Stimulated activated naive CD8-positive, alpha-beta T cell treated with anti-CD3 and anti-CD28 coated beads, Interleukin-15, amount 100 ng/mL, for 72 hours (primary cell): ENCODE measurements at places on chromosomes 2 and 18.
A peak's percentile ranks its signal among the peaks of the same experiment; 100 is the strongest.

DNA sequence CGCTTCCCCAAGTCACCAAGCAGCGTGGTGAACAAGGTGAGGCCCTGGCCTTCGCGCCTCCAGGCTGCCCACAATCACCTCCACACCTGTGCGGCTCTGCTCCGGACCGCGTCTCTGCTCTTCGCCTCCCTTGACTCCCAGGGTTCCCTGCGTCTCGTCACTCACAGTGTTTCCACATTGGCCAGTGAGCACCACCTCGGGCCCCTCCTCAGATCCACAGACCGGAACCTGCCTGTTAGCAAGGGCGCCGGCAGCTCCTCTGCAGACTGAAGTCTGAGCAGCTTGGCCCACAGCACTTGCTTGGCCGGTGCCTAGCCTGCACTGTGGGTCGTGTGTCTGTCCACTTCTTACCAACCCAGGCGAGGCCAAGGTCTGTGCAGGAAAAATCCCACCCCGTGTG is 155.3 kb upstream of the ALKAL2 start:
- no peak for DNase-seq

GRCh38 chr2:240333985-240334384 is 101.5 kb upstream of the GPC1 start:
- no peak for DNase-seq

GRCh38 chr18:12296457-12296856 is 11.6 kb upstream of the TUBB6 start:
- DNase-seq, result no peak

GRCh38 chr2:18829251-18829902 is 240.0 kb upstream of the NT5C1B start:
- no peak for DNase-seq

DNA sequence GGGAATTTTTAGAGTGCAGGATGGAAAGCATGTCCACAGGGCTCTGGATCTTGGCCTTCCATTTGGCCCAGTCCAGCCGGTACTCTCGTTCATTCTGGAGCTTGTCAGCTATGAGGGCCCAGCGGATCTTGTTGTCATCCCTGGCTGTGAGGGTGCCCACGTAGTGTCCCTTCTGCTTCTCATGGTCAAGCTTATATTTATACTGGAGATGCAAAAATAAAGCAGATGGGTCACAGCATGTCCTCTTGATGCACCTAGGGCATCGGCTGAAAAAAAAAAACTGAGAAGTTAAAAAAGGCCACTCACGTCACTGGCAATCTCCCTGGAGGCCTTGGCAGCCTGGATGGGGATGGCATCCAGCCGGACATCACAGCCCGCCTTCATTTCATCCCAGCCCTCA is 160.5 kb downstream of the RIF1 start:
- no peak for DNase-seq

DNA sequence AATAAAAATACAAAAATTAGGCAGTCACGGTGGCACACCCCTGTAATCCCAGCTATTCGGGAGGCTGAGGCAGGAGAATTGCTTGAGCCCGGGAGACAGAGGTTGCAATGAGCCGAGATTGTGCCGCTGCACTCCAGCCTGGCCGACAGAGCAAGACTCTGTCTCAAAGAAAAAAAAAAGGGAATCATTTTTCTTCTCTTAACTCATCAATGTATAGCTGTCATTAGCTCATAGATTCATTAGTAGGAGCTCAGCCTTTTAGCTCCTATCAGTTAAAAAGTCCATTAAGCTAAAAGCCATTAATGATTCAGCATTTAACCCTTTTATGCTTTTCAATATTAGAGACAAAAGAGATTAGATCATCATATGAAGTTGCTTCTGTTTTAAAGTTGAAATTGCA is 5.8 kb upstream of the NBAS start:
- DNase-seq, result no peak

DNA sequence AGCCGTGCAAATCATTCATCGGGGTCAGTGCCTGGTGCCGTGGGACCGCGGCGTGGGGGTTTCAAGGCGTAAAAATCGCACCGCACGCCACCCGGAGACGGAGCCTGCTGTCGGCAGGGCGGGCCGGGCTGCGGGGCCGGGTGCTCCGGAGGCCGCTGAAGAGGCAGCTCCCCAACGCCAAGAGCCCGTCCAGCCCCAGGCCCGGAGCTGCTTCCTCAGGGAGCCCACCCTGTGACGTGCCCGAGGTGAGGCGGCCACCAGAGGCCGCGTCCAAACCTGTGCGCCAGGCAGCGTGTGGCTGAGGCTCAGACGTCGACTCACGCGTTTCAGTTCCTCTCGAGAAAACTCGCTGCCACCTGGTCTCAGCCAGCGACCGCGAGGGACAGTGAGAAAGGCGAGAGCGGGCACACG is 98.1 kb downstream of the NFATC1 start:
- no peak for DNase-seq

DNA sequence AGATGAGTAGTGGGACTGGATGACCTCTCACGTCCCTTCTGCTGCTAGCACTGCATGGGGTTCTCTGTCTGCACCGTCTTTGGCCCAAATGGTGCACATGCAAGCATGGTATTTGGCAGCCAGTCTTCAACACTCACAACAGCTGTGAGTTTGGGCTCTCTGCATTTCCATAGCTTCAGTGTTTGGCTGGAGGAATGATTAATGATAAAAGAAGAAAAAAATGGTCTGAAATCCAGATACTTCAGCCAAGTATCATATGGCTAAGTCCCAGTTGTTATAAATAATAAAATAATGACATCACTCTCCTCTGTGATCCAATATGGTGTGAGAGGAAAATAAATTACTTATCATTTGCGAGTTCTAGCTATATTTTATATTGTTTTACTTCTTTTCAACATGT is 173.3 kb downstream of the DCDC2C start:
- no peak for DNase-seq

DNA sequence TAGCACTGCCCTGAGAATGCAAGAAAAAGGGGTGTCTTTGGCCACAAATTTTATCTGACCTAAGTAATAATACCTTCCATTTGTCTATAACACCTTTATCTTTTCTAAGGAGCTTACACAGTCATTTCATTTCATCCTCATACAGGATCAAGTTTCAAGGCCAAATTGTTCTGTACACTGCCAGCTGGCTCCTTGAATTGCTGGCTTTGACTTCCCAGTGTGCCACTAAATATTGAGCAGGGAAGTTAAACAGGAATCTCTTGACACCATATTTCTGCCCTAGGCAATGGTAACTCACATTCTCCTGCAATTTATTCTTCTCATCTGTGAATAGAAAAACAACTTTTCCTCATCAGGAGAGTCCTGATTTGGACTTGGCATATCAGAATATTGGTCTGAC is 195.1 kb upstream of the LRP1B start:
- DNase-seq, result no peak

GRCh38 chr2:234550511-234551107 is 53.7 kb upstream of the ARL4C start:
- peak; percentile 50 for DNase-seq

GRCh38 chr2:225590932-225591331 is 191.4 kb downstream of the NYAP2 start:
- DNase-seq, result no peak

- no peak for DNase-seq
Observed at GRCh38 chr2:182717416-182717815, 1.4 kb downstream of the DNAJC10 start.

DNA sequence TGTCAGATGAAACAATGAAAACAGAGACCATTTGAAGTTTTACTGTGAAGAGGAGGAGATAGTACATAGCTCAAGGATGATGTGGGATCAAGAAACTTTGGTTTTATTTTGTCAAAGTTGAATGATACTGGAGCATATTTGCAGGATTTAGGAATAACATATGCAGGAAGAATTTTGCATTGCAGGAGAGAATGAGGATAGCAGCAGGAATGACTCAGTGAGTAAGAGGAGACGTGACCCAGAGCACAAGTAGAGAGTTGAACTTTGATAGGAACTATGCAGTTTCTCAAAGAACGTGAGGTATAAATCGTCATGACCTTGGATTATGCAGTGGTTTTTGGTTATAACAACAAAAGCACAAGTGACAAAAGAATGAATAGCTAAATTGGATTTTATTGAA is 47.7 kb downstream of the MAPRE2 start:
- no peak for DNase-seq

- DNase-seq, result no peak
Observed at GRCh38 chr2:12624905-12625598, 91.7 kb upstream of the TRIB2 start.

DNA sequence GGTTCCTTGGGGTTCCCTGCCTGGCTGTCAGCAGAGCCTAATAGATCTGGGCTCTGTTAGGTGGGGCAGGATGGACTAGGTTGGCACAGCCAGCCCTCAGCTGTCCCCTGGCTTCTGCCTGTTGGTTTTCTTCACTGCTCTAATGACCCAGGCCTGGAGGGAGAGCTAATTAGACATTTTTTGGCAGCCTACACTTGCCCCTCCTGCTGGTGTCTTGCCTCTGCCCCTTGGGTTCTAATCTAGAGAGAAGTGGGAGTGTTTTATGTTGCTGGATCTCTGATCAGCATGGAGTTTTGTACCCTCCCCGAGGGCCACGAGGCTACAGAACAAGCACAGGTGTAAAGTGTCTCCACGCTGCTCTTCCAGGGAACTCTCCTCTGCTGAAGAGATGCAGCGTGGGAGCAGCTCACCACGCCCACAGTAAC is 199.4 kb upstream of the RASGRP3 start:
- DNase-seq, result no peak

DNA sequence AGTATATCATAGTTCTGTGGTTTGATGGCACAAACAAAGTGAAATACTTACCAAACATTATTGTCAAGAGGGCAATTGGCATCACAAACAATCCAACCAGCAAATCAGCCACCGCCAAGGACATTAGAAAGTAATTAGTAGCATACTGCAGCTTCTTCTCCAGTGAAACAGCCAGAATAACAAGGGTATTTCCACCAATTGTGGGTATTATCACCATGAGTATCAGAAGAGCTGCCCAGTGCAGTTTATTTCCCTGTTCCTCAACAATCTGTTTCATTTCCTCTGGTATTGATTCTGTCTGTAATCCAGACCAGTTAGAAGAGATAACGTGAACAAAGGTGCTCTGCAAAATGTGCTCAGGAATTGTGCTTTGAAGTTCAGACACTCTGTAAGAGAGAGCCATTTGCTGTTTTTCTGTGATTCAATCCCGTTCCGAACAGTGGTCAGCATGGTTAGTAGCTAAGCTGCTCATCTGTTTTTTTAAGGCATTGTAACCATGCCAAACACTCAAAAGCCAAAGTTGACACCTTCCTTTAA is 1.4 kb downstream of the HTR2B start:
- no peak for DNase-seq

DNA sequence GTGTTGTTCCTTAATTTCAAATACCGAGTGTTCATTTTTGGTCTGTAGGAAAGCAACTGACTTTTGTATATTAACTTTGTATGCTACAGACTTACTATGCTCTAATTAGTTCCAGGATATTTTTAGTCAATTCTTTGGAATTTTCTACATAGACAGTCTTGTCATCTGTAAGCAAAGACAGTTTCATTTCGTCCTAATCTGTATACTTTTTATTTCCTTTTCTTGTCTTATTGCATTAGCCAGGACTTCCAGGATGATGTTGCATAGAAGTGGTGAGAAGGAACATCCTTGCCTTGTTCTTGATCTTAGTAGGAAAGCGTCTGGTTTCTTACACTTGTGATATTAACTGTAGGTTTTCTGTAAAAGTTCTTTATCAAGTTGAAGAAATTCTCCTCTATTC is 56.5 kb downstream of the EPC2 start:
- DNase-seq, result no peak

DNA sequence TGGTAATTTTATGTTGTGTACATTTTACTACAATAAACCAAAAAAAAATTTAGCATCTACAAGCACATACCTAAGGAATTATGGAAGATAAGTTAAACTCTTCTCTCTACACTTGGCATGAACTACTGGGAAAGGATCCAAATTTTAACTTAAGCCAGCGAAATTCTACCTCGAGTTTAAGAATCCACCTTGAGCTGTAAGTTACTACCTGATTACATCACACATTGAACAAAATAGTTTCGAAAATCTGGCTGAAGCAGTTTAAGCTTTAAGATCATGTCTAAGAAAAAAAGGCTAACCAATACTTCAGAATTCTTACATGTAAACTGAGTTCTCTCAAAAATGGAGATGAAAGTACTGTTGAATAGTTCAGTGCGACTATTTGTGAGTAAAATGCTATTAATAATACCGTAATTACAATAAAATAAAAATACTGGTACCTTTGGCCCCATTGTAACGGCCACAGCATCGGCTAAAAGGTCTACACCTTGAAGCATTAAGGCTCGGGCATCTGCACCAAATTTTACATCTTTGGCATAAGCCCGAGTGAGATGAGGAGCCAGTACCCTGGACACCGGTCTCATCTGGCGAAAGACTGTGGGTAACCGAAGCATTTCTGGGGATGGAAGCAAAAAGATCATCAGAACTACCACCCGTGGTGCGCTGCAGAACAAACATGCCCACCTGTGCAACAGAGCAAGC is 1.3 kb downstream of the HSPD1 start:
- no peak for DNase-seq

DNA sequence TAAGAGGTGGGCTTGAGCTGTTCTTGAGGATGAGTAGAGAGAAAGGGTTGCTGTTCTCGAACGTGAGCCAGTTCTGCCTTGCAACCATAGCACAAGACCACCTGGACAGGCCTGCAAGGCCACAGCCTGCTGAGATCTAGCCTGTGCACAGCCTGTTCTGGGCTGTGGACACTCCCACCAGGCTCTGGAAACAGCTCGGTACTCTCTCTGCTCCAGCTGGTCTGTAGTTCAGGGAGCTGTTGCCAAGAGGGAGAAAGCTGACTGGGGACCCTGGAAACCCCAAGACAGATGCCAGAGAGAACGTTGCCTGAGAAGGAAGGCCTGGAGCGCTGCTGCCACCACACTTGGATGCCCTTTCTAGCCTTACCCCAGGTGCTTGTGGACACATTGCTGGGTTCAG is 69.8 kb downstream of the CTIF start:
- no peak for DNase-seq

DNA sequence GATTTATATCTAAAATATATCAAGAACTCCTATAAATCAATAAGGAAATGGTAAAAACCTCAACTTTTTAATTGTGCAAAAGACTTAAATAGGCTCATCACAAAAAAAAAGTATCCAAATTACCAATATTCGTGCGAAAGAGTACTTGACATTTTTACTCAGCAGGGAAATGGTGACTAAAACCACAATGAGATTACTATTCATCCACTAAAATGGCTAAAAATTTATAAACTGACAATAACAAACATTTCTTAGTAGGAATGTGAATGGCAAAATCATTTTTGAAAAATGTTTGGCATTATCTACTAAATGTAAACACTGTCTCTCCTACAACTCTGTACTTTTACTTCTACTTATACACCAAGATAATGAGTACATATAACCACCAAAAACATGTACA is 184.8 kb upstream of the RND3 start:
- DNase-seq, result no peak

DNA sequence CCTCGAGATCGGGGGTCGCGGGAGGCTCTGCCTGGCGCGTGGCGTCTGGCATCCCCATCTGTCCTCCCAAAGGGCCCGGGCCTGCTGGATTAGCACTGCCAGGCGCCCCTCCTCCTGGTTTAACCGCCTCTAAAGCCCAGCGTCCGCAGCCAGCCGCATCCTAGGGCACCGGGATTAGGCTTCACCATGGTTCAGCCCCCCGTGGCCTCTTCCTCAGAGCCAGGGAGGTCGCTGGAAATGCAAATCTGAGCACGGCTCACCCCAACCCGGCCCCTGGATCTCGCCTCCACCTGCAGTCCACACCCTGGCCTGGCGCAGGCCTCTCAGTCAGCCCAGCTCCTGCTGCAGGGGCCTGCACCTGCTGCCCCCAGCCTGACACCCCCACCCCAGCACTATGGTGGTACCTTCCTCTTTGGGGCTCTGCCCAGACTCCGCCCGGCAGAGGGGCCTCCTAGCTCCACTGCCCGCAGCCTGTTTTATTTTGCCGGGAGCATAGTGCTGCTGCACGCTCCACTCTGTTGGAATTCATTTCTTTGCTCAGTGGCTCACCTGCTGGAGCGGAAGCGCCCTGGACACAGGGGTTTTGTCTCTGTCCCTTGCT is 13.2 kb downstream of the PRELID3A start:
- DNase-seq, result no peak
